Left renal pelvis (tissue), 4 donors: ENCODE measurements at places on chromosomes 11 and 22. TPM values are rescaled to one million over a fixed set of nuclear protein-coding genes. Genes with fewer than 3 reads are reported as not detected.

Gene FAM111B
- polyA plus RNA-seq, result 11.2 TPM

Gene PLEKHA7
- 55.4 TPM for polyA plus RNA-seq

Gene TREH
- 0.64 TPM for polyA plus RNA-seq

Gene GRAMD1B
- 10.3 TPM for polyA plus RNA-seq

Gene CD59
- 267 TPM for polyA plus RNA-seq

Gene MS4A7
- polyA plus RNA-seq, result 4.9 TPM

Gene CRYBB2
- polyA plus RNA-seq, result 0.20 TPM

Gene TOMT
- polyA plus RNA-seq, result not detected

DNA sequence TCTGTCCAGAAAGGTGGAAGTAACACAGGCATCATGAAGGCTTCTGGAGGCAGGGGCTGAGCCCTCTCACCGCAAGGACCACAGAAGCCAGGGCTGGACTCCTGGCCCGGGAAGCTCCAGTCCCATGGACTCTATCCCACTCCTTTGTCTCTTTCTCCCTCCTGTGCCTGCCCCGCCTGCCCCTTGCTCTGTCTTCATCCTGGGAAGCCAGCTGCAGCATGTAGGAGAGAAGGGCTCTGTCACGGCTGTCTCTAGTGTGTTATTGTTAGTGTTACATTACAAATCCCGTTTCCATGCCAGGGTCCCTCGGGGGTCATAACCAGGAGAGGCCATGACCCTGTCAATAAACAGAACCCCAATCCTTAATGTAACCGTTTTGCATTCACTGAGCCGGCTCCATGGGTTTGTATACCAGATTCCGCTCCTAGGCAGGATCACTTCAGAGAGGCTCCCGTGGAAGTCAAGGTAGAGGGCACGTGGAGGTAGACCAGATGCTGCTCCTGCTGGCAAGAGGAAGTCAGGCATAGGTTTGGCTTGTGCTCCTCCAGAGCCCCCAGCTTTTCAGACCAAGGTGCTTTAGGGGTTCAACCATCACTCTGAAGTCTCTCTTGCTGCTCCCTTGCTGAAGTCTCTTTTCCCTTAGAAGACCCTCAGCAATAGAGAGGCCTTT, 293.2 kb downstream of the ETS1 start:
- no peak for DNase-seq

GRCh38 chr11:44883277-44883676, 67.4 kb downstream of the TP53I11 start:
- no peak for DNase-seq

GRCh38 chr11:73475549-73476095, 99.4 kb downstream of the RELT start:
- no peak for DNase-seq

- no peak for DNase-seq
Observed at GRCh38 chr11:96043291-96043690, 119.4 kb upstream of the MTMR2 start.

DNA sequence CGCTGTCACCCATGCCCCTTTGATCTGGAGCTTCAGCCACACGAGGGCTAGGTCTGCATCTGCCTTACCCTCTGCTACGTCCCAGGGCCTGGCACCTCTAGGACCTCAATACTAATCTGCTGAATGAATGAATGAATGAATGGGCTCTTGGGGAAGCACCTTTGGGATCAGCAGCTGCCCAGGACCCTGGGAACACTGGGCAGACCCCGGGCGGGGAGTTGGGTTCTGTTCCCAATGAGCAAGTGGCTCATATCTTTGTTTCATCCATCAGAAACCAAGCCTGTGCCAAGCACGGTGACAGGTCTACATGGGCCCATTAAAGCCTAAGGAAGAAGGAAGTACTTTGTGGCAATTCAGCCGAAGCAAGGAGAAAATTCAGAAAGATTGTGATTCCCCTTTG, 41.5 kb upstream of the SHISAL1 start:
- no peak for DNase-seq

- DNase-seq, result no peak
Observed at GRCh38 chr11:107752949-107753822, 41.3 kb upstream of the SLN start.
